Nephron progenitor cell (in vitro differentiated cells): ENCODE measurements at places on chromosomes 5 and 9.

GRCh38 chr5:119968690-119969089 lies 339.3 kb downstream of the FAM170A start:
- no peak for DNase-seq

- DNase-seq = no peak
Measured at GRCh38 chr9:128805661-128806060, 12.6 kb upstream of the ENDOG start.

DNA sequence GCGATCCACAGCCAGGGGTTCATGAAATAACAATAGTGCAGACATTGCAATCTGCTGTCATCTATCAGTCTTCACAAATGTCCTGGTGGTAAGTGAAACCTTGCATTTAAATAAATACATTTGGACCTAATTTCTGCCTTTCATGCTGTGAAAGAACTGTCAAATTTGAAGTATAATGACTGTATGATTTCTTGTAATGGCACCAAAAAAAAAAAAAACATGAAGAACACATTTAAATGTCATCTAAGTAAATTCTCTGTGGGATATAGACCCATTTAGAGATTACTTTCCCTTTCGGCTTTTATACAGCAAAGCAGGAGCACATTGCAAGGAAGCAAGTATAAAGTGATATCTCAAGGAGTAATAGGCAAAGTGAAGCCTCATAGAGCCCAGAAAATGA lies 431.5 kb upstream of the SGCD start:
- DNase-seq = no peak

DNA sequence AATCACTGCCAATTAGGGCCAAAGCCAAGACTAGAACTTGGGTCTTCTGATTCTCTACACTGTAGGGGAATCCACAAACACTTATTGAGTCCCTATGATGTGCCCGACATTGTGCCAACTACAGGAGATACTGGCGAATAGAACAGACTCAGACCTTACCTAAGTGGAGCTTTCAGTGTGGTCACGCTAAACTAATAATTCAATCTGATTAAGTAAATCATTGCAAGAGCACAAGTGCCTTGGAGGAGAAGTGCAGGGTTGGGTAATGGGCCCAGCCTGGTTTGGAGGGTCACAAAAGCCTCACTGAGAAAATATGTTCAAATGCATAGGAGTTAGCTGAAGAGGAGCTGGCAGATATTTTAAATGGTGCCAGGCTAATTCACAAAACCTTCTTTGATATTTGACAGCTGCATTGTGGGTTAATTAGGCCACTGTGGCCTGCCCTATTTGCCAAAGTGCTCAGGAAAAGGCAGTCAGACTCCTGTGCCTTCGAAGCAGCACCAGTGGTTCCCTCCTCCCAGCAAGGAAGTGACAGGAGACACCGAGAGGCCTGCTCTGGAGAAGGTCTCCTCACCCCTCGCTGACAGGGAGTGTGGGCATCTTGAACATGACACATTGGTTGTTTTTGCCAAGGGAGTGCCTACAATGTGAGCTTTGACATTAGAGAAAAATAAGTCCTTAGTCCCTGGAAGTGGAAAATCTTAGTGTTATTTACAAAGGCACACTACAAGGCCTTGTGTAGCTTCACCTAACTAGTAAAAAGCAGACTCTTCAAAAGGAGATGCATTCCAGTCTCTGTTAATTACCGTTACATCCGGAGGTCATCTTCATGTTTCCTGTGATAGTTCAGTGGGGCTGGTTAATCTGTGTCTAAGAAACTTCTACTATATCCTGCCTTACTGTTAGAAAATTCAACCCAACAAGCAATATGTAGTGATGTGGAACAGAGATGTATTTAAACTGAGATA lies 24.1 kb upstream of the TRAF1 start:
- DNase-seq = no peak

DNA sequence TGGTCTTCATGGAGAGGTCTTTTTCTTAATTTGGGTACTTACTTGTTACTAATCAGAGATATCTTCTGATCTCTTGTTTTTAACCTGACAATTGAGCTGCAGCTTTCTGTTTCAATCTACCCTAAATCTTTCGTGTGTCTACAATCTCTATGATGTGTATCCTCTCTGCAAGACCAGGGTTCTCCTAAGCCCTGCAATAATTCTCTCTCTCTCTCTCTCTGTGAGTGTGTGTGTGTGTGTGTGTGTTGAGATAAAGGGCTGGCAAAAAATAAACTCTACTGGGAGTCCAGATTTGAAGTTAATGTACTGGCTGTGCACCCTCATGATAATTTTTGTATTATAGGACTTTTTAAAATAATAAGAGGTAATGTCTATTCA lies 57.8 kb upstream of the FBXL7 start:
- no peak for DNase-seq

DNA sequence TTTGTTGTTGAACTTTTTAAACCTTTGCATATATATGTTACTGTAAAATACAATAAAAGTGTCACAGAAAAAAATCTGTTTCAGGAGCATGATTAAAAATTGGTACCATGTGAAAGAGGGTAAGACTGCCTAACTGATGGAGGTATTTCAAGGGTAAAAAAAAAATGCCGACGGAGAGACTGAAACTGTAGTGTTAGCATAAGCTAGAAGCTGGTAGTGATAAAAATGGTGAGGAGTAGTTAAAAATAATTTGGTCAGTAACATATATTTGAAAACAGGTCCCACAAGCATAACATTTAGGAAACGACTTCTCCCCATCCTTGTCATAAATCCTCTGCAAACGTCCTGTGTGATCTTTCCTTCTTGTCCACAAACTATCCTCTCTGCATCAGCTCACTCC lies 64.7 kb downstream of the MEF2C start:
- DNase-seq = no peak

DNA sequence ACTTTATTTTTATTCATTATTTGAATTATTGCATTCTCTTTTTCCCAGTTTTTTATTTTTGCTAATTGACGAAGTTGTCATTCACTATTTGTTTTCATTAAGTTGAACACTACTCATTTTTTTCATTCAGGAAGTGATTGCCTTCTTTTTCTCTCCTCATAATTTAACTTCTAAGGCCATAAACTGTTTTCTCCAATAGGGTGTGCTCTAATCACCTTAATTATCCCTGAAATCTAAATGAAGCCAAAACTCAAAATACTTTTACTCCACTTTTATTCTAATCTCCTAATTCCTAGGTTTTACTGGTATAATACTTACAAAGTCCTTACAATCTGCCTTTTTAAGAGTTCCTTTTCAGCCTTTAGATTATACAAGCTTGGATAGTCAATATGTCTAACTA lies 2.9 kb upstream of the OR13C2 start:
- DNase-seq = no peak

GRCh38 chr9:87386490-87387025 lies 111.1 kb upstream of the DAPK1 start:
- no peak for DNase-seq

GRCh38 chr9:120913647-120914264 lies 12.8 kb downstream of the TRAF1 start:
- peak; percentile 73 for DNase-seq

DNA sequence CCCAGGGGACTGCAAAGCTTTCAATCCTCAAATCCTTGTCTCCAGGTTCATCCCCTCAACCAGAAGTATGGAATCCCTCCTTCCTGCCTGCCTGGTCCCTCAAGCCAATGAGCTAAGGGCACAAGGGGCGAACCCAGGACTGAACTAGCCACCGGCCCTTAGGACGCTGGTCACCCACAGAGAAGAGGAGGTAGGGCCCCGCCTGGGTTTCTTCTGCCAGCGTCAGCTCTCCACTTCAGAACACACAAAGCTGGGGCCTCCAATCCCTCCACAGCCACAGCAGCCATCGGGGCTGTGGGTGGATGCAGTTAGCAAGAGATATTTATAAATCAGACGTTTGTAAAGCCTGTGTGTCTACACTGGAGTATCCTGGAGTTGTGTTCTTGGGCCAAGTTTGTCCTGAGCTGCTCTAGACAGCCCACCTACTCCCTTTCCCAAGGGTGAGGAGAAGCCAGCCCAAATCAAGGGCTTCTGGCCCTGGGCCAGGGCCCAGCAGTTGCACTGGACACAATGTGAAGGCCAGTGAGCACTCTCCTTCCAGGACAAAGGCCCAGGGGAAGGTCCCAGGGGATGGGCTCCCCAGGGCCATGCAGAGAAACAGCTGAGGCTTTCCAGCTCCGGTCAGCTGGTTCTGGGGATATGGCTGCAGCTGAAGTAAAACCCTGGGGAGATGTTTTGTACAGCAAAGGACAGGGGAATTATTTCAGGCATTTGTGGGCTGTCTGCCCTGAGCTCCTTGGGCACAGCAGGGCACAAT lies 18.9 kb downstream of the AMBP start:
- DNase-seq = no peak

GRCh38 chr5:6581090-6581489 lies 51.8 kb downstream of the NSUN2 start:
- DNase-seq = no peak
